Activated B cell treated with CpG ODN at 0.5 μM for 24 hours (primary cell): ENCODE measurements at places on chromosomes 11 and 22. TPM values are rescaled to one million over a fixed set of nuclear protein-coding genes. Genes with fewer than 3 reads are reported as not detected.

DNA sequence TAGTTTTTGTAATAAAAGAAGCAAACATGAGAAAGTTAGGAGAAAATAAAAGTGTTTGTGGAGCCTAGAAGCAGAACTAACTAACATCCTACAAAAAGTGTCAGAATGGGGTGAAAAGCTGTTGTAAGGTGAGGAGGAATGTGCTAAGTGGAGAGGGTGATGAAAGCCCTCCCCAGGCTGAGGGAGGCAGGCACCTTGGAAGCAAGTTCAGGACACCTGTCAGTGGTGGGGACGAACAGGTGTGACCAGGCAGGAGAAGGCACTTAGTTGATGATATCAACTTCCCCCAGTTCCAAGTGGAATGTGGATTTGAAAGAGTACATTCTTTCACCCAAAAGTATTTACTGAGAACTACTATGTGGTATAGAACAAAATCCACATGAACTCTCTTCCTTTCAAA, 18.7 kb upstream of the BMAL1 start:
- DNase-seq, result no peak

- no peak for DNase-seq
These were observed 39.0 kb upstream of the BLID start for GRCh38 chr11:122154994-122155393.

C11orf91 gene
- 0.49 TPM in 1 of 2 replicates, not detected in the other for total RNA-seq

GRCh38 chr11:99791354-99791753, 770.6 kb downstream of the CNTN5 start:
- DNase-seq, result no peak

DNA sequence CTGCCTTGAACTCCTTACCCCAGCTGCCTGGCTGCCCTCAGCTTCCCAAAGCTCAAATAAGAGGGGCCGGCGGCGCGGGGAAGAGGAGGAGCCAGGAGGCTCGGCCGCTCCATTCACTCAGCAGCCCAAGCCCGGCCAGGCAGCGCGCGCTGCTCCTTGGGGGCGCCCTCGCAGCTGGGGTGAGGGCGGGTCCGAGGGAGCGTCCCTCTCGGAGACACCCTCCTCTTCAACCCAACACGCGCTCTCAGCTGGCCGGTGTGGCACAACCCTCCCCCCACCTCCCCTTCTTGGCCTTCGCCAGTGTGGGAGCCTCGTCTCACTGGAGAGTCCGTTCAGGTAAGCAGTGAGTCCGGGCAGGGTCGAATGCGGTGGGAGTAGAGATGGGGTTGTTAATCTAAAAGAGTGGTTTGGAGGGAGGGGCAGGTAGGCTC, at the start of gene WT1:
TSS of gene WT1 (minus strand) at position 29 of the 431 bp plus-strand sequence.
- no peak for DNase-seq

KDM4E gene
- total RNA-seq, result not detected in 2 replicates

GRCh38 chr11:46879056-46879585, 33.0 kb upstream of the CKAP5 start:
- no peak for DNase-seq

DNA sequence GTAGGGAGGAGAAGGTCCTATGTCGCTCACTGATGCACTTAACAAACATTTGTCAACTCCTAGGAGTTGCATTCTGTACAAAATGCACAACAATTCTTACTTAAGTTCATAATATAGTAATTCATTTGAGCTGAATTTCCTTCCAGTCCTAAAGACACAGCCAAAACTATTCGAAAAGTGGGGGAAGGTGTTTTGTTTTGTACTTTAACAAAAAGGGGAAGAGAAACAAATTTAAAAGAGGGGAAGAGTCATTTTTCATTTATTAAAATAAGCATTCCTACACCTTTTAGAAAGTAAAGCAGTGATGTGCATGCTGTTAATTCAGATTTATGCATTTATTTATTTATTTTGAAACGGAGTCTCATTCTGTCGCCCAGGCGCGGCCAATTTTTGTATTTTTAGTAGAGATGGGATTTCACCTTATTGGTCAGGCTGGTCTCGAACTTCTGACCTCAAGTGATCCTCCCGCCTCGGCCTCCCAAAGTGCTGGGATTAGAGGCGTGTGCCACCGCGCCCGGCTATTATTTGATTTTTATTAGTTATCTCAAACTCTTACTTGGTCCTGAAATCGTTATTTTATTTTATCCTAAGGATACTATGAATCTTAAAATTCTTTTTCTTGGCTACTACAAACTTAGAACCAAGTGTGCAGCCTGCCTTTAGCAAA, 1.1 kb upstream of the FANCF start:
- no peak for DNase-seq

CCDC73 gene
- total RNA-seq, result 0.07 TPM in 1 of 2 replicates, not detected in the other

GRCh38 chr11:74357449-74357848, 40.8 kb downstream of the PGM2L1 start:
- DNase-seq, result no peak

DNA sequence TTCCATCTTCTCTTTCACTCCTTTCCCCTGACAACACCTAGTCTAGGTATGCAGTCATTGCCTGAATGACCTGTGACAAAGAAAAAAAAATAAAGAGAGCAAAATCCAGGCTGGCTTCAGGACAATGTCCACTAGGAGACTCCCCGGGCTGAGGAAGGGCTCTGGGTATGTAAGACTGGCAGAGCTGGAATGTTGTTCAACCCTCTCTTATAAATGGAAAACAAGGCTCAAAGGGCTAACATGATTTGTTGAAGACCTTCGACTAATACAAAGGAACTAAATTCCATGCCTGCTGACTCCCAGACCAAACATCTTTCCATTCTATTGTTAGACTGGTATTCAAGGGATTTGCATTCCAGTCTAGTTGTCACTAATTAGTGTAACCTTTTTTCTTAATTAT, 122.2 kb downstream of the ARL14EP start:
- no peak for DNase-seq

BIRC3 gene
- total RNA-seq, result 236 and 270 TPM in 2 replicates

DNA sequence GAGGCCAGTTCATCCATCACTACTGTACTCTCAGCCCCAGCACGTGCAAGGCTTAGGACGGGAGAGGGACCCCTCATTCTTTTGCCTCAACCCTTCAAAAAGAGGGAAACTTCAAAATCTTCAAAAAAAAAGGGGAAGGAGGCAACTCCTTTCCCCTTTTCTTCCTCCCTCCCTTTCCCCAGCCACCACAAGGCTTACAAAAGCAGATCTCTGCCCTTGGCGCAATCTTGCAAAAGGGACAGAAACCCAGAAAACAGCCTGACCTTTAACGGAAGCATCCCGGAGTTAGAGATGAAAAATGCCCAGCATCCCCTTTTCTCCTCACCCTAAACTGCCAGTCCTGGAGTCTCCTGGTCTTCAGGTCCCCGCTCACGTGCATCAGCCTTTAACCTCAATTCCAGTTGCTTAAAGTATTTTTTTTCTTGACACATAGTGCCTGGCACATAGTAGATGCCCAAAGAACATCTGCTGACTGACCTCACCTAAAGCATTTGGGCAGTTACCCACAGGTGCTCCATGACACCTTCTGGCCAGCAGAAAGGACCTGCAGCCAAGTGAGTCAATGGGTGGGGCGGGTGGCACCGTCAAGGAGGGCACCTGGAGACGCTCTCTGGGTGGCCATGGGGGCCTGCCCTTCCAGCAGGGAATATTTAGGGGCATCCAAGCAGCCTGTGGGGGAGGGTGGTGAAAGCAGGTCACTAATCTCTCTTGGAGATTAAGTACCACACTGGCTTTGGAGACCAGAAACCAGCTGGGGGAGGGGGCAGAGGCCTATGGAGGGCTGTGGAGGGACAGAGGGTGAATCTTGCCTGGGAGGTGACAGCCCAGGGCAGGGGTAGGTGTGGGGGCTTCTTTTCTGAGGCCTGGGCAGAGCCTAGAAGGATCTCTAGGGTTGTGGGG, 16.3 kb downstream of the NECTIN1 start:
- DNase-seq, result no peak

TMEM134 gene
- total RNA-seq, result 76.0 and 83.5 TPM in 2 replicates

- DNase-seq, result no peak
These were observed 30.6 kb downstream of the KIRREL3 start for GRCh38 chr11:126969865-126970479.

DNA sequence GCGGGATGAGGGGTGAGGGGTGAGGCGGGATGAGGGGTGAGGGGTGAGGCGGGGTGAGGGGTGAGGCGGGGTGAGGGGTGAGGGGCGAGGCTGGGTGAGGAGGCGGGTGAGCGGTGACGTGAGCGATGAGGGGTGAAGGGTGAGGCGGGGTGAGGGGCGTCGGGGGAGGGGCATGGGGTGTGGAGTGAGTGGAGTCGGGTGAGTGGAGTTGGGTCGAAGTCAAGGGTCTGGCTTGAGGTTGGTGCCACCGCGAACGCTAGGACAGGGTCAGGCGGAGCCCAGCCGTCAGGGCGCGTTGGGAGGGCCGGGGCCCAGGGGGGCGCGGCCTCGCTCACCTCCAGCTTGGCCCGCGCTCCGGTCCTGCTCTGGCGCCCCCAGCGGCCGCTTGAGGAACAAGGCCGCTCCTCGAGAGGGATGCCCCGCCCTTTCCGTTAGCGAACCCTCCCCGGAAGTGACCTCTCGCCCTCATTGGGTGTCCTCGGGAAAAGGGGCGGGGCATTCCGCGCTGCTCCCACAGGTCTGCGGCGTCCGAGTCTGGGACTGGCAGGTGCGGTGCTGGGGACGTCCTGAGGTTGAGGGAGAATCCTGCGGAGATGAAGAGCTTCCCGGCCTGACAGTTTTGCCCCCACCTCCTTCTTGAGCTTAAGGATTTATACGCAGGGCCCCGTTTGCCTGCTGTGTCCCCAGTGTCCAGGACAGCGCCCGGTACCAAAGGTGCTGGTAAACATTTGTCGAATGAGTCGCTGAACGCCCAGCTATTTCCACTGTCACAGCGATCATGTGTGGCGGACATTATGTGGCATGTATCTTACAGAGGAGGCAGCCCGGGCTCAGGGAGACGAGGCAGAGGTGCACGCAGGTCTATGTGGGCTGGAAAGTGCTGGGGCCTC, at the start of gene SYCE3:
TSS of gene SYCE3 (minus strand) at position 397 of the 890 bp plus-strand sequence. CDS start 6,514 bp downstream, outside the sequence.
- peak; percentile 97 for DNase-seq

GRCh38 chr11:120674542-120674941, 163.0 kb downstream of the GRIK4 start:
- no peak for DNase-seq

GRCh38 chr11:130909650-130910049, 6.6 kb downstream of the SNX19 start:
- DNase-seq, result no peak

GDPD4 gene
- total RNA-seq, result not detected in 2 replicates

DNA sequence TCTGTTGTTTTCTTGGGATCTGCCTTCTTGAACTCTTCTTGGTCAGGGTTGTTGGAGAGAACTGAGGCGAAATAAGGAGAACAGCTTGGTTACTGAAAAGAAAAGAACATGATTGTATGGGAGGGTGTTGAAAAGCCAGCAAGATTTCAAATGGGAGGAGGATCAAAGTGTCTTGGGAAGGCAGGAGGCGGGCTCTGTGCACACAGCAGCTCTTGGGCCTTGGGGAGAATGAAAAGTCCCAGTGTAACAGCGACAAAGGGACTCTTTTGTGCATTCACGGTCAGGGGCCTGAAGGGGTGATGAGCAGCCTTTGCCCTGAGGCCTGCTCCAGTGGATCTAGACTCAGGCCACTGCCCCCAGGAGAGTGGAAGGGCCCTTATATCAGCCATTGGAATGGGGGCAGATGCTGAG, 135.4 kb downstream of the ADAMTS15 start:
- no peak for DNase-seq

OSBP2 gene
- total RNA-seq, result 0.35 and 0.56 TPM in 2 replicates

- no peak for DNase-seq
These were observed 23.7 kb downstream of the HTR3B start for GRCh38 chr11:113928311-113928710.

GRCh38 chr22:30575859-30576258, 1.4 kb upstream of the GAL3ST1 start:
- no peak for DNase-seq

DNA sequence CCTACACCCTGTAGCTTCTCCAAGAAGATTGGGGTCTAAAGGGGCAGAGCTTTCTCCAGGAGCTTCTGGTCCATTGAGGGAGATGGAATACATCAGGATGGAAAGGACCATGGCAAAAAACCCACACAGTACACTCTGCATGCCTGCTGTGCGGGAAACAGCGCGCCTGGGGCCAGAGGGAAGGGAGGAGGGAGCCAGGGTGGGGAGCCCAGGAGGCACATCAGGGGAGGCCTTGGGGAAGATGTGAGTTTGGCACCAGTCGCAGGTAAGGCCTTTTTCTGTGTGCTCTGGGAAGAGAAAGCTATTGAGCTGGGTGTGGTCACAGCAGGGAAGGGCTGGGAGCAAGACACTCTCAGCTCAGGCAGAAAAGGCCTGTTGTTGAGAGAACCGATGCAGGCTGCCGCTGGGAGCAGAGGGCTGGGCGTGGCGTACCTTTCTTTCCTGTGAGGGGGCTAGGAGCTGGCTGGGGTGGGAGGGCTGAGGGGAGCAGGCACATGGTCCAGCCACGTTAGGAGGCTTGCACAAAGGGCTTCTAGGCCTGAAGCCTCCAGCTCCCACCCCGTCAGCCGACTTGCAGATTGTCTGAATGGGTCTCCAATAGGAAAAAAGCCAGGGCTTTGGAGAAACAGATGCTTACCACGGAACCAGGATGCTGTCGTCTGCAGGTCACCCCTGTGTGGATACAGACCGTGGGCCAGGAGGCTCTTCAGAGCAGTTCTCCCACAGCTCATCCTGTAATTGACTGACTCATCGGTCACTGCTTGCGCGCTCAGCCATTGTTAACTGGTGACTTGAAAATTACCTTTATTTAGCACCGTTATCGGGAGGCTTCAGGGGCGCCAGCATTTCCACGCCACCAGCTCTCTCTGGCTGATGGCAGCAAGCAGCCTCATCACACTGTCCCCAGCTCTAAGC, 237.3 kb downstream of the ST3GAL4 start:
- DNase-seq, result no peak

- peak; percentile 7 for DNase-seq
These were observed 25.3 kb downstream of the OTOG start for GRCh38 chr11:17572359-17572690.

- no peak for DNase-seq
These were observed 38.2 kb downstream of the TRIOBP start for GRCh38 chr22:37734964-37735451.

- DNase-seq, result no peak
These were observed 90.4 kb upstream of the SHISAL1 start for GRCh38 chr22:44403166-44403565.
